ENCODE measurements at places on chromosomes 7 and 10.
A peak's percentile ranks its signal among the peaks of the same experiment; 100 is the strongest.

GRCh38 chr7:103622274-103622673, 176.3 kb upstream of the SLC26A5 start:
- no peak for DNase-seq

DNA sequence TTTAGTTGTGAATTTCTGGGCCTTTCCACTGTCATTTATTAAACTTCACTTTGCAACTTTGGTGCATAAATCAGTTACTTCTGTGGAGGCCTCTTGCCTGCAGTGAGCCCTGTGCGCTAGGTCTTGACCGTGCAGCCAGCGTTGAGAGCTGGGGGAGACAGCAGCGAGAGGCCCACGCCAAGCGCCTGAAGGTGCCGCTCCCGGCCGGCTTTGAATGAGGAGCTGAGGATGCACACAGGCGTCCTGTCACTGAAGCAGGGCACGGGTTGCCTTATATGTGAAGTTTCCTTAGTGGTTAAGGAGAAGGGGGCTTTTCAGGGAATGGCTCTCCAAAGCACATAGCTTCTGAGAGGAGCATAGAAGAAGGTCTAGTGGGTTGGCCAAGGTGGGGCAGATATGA, 70.9 kb upstream of the CCNY start:
- DNase-seq, result no peak

DNA sequence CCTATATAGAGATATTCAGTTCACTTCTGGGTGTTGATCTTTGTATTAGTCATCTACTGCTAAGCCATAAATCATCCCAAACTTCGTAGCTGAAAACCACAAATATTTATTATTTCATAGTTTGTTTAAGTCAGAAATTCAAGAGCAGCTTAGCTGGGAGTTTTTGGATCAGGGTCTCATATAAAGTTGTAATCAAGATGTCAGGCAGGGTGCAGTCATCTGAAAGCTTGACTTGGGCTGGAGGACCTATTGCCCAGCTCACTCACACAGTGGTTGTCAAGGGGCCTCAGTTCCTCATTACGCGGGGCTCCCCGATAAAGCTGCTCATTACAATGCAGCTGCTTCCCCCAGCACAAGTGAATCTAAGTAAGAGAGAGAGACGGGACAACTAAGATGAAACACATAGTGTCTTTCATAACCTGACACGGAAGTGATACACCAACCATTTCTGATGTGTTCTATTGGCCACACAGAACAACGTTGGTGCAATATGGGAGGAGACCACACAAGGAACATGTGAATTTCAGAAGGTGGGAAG, 15.7 kb downstream of the PPP1R3C start:
- DNase-seq, result no peak

DNA sequence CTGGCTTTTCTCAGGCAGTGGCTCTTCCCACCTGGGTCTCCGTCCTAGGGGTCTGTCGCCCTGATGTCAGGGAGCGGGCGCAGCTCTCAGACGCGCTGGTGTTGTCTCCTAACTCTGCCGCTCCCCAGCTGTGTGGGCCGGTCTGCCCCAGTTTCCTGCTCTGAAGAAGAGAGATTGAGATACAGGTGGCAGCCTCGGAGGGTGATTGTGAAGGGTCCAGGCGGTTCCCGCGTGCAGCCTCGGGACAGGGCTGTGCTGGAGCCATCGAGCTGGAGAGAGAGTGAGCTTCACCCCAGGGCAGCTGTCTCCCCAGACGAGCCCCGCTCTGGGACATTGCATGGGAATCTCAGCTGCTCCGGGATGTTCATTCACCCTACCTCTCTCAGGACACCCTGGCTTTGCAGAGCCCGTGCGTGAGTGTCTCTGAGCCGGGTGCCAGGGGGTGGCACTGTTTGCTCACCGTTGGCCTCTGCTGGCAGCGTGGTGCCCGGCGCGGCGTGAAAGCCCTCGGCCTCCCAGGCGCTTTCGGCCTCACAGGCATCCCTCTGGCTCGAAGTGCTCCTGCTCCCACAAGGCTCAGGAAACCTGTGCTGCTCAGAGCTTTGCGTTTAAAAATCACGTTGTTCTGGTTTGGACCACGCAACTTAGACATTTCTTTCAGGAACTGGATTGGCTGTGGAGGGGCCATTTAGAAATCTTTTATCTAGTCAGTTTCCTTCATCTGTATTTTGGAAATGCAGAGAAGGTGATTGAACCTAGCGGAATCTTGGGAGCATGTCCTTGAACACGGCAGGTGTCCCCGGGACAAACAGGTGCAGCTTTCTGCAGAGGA, 33.8 kb upstream of the ZFAND2A start:
- DNase-seq, result peak; percentile 61

GRCh38 chr7:129898502-129899160, 54.1 kb downstream of the UBE2H start:
- DNase-seq, result no peak

GRCh38 chr10:104337521-104337984, 712 bp downstream of the ITPRIP start:
- peak; percentile 67 for DNase-seq

GRCh38 chr7:22443370-22444180, 56.4 kb downstream of the STEAP1B start:
- DNase-seq, result no peak

- DNase-seq, result no peak
Measured at GRCh38 chr7:112414855-112415490, 35.3 kb upstream of the IFRD1 start.

DNA sequence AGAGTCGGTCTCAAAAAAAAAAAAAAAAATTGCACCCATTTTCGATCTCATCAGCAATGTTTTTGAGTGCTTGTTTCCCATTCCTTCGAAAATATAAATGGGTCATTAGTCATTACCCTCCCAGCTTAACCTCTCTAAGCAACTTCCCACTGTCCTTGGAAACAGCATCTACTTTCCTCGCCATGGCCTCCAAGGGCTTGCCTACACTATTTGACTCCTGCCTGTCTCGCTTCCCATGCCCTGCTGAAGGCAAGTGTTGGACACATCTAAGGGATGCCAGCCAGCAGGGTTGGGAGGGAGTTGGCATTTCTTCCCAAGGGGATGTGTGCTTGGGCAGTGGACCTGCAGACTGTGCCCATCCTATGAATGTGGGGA, 12.7 kb upstream of the RHBDD2 start:
- no peak for DNase-seq

GRCh38 chr7:25382869-25383268, 154.6 kb upstream of the NPVF start:
- DNase-seq, result no peak

- DNase-seq, result peak; percentile 10
Measured at GRCh38 chr7:84669177-84669732, 474.7 kb upstream of the SEMA3A start.

DNA sequence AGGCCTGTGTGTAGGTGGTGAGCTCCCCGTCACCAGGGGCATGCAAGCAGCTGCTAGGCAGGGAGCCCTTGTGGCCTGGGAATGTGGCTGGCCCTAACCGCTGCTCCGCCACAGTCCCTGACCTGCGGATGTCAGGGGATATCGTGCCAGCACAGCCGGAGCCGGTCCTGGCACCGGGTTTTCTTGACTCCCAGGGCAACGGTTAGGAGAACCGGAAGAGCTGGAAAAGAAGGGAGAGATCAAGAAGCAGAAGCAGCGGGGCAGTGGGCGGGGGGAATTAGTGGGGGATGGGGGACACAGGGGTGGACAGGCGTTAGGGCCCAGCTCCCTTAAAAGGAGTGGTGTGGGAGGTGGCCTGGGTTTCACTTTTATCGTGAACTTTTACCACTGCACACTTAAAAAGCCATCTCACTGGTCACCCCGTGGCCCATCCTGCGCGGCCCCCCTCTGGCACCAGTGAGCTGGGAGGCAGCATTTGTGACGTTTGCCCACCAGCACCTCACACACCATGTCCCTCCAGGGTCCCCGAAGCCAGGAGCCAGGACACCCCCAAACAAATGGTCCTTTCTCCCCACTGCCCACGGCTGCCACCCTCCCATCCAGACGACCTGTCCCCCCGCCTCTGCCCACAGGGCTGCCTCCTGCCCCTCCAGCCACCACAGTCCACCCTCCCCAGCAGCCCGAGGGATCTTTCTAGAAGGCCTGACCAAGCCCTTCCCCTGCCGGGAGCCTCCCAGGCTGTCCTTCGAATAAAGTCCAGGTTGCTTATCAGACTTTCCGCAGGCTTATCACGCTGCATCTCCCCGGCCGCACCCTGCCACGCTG, 1.8 kb upstream of the MICALL2 start:
- DNase-seq, result no peak

GRCh38 chr7:2072042-2072441, 160.7 kb downstream of the MAD1L1 start:
- no peak for DNase-seq
